Right renal cortex interstitium (tissue), 3 donors: ENCODE measurements at places on chromosomes 13 and 19. TPM values are rescaled to one million over a fixed set of nuclear protein-coding genes. Genes with fewer than 3 reads are reported as not detected.

DNA sequence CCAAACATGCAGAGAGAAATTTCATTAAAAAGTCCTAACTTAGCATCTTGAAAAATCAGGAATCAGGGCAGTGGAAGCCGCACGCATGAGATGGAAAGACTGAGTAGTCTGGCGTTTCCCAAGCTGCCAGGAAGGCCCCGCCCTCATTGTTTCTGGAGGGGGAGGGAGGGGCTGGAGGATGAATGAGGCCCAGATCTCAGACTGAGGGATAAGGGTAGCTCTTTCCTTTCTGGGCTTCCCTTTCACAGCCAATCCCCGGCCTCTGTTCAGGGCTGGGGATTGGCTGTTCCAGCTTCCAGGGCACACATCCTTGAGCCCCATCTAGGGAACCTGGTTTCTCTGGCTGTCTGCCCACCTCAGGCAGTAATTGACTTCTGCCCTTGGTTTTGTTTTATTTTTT, 7.3 kb downstream of the C19orf53 start:
- DNase-seq = no peak

- no peak for DNase-seq
Observed at GRCh38 chr19:29855087-29855486, 43.3 kb downstream of the CCNE1 start.

DNA sequence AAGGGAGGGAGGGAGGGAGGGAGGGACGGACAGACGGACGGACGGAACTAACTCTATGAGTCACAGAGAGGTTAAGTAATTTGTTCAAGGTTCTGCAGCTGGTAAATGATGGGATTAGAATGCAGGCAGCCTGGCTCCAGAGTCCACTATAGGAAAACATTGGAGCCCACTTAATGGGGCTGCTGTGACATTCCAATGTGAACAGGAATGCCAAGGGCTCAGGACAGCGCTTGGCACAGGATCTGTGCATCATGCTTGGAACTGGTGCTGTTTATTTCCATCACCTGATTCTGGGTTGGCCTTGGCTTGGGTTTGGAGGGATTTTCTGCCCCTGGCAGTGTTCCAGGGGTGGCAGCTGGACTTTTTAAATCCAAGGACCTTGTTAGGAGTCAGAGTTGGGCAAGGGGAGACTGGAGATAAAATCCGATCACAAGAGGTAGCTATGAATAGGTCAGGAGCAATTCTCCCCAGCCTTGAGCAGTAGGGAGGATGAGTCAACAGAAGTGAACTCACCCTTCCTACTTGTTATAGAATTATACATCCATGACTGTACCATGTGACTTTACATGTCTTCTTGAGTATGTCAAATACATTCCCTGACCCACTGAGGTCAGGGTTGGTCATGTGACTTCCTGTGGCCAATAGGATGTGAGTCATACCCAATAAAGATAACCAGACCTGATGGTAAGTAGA, 7.8 kb upstream of the HIF3A start:
- no peak for DNase-seq

ZNF675 gene
- polyA plus RNA-seq = 16.3 TPM

DNA sequence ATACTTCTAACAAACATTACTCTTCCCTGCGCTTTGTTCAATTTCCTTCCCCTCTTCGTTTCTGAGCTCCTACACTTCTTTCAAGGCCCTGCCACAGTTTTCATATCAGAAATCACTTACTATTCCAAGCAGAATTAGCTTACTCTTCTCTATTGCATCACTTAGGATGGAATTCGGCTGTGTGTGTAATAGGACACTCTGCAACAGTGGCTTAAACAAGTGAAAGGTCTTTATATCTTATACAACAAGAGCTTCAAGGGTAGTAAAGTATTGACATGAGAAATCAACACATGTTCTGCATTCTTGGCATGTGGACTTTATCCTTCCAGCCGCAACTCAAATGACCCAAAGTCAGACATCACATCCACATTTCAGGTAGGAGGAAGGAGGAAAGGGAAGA, 279.6 kb downstream of the PCDH20 start:
- no peak for DNase-seq

DNA sequence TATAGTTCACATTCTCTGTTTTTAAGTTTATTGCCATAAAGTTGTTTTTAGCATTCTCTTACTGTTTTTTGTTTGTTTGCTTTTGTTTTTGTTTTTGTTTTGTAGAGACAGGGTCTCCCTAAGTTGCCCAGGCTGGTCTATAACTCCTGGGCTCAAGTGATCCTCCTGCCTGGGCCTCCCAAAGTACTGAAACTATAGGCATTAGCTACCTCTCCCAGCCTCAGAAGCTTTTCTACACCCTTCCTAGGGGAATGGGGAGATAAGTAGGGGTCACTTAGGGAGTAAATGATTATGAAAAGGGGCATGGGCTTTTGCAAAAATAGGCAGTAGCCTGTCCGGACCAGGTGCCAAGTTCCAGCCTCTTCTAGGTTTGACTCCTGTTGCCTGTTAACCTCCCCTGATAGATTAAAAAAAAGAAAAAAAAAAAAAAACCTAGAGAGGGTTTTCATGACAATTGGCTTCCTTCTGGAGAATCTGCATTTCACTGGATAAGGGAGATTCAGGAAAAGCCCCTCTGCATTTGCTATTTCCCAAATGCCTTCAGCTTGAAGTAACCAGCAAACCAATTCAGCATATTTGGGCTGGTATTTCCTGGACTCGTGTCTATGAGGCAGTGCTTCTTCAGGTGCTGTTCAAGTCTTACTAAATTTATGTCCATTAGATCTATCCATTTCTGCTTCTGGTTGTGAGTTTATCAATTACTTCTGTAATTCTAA, 216.8 kb downstream of the TM9SF2 start:
- no peak for DNase-seq

- DNase-seq = no peak
Observed at GRCh38 chr19:54336893-54337857, 1.8 kb downstream of the LILRA4 start.

C2CD4C gene
- polyA plus RNA-seq = 1.2 TPM

KIRREL2 gene
- 9.3 TPM for polyA plus RNA-seq

ASPDH gene
- 8.1 TPM for polyA plus RNA-seq

SPC24 gene
- 14.6 TPM for polyA plus RNA-seq

DNA sequence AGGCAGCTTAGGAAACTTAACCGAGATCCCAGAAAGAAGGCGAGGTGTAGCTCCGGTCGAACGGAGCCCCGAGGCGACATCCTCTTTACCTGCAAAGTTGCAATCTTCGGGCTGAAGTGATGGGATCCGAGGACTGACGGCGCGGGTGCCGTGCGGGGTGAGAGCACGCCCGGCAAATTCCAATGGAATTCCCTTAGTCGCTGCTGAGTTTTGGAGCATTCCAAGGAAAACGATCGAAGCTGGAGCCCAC, 141 bp downstream of the TRPC4 start:
- no peak for DNase-seq

- no peak for DNase-seq
Observed at GRCh38 chr13:35856721-35857364, 274.3 kb downstream of the DCLK1 start.

DNA sequence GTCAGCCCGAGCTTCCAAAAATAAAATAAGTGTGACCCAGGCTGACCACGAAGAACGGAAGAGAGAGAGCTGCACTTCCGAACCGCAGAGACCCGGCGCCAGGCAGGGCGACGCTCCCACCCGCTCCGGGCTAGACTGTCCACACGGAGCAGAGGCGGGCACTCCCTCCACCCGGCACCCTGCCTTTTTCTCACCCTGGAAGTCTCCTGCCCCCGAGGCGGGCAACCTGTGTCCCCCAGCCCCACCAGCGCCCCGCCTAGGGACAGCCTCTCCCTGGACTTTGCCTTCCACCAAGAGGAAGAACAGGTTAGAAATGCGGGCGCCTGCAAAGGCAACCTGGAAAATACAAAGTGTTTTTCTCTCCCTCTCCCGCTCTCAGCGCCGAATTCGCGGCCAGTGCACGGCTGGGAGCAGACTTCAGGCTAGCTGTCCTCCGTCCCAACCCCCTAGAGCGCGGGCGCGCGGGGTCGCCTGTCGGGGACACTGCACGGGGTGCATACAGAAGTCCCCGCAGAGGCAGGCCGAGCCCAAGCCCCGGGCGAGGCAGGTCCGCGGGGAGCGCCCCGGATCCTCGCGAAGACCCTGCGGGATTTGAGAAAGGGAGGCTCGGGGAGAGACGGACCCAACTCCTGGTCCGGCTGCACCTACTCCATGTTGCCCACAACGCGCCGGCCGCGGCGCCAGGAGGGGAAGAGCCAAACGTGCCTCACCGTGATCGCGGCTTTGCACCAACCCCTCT, 845 bp downstream of the SPRY2 start:
- DNase-seq = no peak

DGKH gene
- polyA plus RNA-seq = 5.7 TPM

DNA sequence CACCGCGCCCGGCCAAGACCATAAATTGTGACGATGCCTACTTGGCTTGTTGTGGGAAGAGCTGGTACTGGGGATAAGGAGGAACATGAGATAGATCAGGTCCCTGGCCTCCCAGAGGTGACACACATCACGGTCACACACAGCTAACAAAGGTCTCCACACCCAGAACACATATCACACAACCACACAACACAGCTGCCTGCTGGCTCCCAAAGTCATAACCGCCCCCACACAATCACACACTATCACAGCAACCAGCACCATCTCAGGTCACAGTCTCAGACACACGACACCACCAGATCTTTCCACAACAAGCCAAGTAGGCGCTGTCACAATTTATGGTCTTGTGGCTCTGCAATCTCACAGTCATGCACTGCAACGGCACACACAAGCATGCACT, 5.7 kb downstream of the COL5A3 start:
- DNase-seq = no peak

DNA sequence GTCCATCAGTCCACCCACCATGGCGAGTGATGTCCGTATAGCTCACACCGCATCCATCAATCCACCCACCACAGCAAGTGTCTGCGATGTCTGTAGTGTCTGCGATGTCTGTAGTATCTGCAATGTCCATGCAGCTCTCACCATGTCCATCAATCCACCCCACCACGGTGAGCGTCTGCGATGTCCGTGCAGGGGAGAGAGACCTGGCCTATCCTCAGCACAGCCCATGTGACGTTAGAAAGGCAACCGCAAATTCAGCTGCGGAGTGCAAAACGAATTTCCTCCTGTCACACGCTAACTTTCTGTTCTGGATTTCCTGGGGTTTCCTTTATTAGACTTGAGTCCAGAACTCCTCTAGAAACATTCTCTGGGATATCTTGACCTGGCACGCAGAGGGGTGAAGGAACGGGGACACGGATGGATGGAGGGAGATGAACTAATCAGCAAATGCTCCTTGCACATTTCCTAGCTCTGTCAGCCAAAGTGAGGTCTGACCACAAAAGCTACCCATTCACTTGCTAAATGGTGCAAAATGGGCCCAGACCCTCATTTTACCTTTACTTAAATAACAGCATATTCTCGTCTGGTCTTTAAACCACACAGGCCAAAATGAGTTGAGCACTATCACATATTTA, 18.3 kb downstream of the RASA3 start:
- no peak for DNase-seq

DNA sequence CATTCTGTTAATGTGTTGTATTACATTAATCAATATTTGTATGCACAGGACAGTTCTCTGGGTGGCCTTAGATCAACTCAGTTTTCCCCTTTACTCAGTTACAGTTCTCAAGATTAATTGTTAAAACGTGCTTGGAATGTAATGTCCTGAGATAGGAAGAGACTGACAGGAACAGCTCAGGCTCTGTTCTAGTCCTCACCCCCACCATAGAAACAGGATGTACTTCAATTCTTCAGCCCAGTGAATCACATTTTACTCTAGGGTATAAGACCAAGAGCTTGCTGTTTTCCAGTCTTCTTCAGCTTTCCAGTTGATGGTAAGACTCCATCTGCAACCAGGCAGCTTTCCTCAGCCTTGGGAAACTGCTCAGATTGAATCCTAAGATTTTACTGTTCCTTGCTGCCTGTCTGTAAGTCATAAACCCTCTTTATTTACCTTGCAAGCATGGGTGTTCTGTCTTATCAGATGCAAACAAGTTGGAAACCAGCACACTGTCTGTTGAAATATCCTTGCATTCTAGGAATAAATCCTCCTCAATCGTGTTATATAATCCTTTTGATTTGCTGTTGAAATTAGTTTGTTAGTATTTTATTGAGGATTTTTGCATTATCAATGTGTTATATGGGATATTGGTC, 836.9 kb upstream of the PCDH9 start:
- DNase-seq = no peak

DNA sequence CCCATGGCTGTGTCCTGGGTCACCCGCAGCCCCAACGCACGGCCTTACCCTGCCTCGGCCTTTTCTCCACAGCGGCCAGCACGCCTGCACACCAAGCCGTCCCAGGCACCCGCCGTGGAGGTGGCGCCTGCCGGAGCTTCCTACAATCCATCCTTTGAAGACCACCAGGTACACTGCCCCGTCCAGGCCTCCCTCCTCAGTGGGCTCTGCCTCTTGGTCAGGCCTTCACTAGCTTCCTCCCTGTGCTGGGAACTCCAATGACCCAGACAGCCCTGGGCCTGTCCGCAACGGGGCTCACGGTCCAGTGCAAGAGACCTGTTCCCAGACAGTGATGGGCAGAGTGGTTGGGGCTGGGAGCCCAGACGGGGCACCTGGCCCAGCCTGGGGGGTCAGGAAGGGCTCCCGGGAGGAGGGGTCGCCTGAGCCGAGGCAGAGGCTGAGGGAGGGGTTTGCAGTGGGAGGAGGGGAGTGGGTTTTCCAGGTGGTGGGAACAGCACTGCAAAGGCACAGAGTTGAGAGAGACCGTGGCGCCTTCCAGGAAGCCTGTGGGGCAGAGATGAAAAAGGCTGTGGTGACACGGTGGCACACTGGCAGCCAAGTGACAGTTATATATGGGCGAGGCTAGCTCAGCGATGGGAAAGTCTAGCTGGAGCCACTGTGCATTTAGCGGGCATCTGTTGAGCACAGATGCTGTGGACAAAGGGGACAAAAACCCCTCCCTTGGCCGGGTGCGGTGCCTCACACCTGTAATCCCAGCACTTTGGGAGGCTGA, 7.3 kb downstream of the NOP53 start:
- DNase-seq = no peak

GRIK5 gene
- 20.0 TPM for polyA plus RNA-seq

ZNF763 gene
- 10.3 TPM for polyA plus RNA-seq

DNA sequence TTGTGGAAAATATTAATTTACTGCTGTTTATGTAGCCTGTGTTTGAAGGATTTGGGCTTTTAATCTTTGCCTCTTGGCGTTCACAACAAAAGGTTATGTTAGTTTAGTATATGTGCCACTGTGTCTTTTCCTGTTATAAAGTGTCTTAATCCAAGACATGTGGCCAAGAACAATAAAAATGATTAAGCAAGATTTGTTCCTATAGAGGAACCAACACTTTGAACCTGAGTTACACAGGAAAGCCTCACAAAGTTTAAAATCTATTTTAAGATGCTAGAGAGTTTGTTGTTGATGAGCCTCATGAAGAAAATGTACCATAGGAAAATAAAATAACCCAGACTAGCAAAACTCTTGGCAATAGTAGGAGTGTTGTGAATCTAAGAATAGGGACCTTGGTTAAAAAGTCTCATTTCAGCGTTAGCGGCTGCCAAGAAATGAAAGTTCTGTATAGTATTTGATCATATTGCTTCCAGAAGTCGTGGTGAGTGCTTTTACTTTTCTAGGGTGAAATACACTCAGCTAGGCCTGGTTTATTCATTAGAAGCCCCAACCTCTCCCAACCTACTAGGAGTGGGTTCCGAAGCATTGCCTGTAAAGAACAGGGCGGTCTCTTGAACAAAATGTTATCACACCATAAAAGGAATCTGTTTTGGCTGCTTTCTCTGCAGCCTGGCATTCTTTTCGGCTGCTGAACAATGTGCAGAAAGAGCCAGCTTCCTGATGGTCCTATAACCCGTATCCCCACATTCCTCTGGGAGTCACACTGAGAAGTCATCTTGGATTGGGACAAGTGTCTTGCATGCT, 102.6 kb downstream of the LRCH1 start:
- DNase-seq = no peak

- DNase-seq = no peak
Observed at GRCh38 chr13:48004201-48004600, 3.1 kb upstream of the SUCLA2 start.
